ENCODE measurements at places on chromosomes 3 and 15.
A peak's percentile ranks its signal among the peaks of the same experiment; 100 is the strongest.

- no peak for DNase-seq
These were observed at the start of gene NR1I2 for GRCh38 chr3:119781330-119782198. TSS of gene NR1I2 (plus strand) at chr3:119782101.

GRCh38 chr3:194387276-194387675, 11.8 kb downstream of the GP5 start:
- no peak for DNase-seq

DNA sequence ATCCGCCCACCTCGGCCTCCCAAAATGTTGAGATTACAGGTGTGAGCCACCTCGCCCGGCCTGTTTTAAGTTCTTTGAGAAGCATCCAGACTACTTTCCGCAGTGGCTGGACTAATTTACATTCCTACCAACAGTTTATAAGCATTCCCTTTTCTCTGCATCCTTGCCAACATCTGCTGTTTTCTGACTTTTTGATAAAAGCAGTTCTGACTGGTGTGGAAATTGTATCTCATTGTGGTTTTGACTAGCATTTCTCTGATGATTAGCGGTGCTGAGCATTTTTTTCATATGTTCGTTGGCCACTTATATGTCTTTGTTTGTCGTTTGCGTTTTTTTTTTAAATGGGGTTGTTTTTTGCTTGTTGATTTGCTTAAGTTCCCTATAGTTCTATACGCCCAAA, 208.4 kb upstream of the DPPA4 start:
- no peak for DNase-seq

- DNase-seq, result no peak
These were observed 193.6 kb upstream of the IL12A start for GRCh38 chr3:159795042-159795441.

DNA sequence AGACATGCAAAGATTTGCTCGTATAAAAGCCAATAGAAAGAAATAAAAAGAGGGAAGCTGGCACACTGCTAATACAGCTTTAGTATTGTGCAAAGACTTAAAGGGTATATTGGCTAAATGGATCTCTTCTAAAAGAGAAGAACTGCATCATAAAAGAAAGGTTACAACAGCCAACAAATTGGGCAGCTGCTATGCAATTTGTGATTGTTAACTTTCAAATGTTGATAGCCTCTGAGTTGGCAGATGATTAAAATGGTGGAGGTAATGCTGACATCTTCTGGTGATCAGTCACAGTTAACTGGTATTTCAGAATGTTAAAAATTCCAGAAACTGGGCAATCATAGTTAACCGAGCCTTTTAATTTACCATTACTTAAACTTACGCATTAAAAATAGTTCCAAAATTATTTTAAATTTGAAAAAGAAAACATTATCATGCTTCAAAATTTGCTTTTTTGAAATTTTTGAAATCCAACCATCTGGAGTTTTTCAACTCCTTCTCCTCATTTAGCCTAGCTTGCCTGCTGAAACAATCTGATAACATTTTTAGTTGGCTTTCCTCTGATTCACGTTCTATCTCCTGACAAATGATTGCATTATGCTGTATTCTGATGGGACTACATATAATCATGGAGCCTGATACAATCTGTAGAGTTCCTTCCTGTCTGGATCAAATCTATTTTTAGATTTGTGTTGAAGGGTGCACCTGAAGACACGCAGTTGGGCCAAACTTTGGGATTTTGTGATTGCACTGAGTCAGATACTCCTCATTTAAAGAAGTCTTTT, 144.0 kb upstream of the PDZRN3 start:
- no peak for DNase-seq

DNA sequence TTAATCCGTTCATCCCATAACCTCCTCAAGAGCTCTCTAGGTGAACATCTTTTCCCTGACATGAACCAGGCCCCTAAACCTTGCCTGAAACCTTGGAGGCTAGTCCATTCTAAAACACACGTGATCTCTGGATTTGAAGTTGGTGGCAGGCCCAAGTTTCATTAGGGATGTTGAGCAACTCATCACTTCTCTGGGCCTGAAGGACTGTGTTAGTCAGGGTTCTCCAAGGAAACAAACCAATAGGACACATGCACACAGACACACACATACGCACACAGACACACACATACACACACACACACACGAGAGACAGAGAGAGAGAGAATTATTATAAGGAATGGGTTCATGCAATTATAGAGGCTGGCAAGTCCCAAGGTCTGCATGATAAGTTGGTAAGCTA, 31.9 kb downstream of the ACAN start:
- DNase-seq, result no peak

GRCh38 chr3:137792626-137793271, 28.6 kb downstream of the SOX14 start:
- DNase-seq, result no peak

GRCh38 chr3:160829486-160830009, 73.5 kb downstream of the PPM1L start:
- DNase-seq, result no peak

DNA sequence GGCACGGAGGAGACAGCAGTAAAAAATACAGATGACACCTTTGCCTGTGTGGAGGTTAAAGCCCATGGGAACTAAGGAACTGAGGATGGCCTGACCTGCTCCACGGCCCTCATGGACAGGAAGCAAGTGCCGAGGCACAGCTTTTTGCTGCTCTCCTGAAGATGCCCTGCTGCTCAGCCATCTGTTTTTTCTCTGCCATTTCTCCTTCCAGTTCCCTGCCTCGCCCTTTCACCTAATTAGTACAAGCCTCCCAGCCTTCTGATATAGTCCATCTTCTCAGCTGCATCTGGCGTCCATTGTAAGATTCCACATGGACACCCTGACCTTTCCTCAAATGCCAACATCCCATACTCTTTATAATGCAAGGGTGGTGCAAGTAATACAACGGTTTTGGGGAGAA, 11.8 kb upstream of the CXCR6 start:
- DNase-seq, result no peak

- no peak for DNase-seq
These were observed 33.2 kb upstream of the ZDHHC23 start for GRCh38 chr3:113914646-113915045.

- DNase-seq, result peak; percentile 20
These were observed 18.8 kb downstream of the ATG7 start for GRCh38 chr3:11290743-11291680.

GRCh38 chr3:186124592-186124991, 15.7 kb upstream of the ETV5 start:
- DNase-seq, result no peak

- no peak for DNase-seq
These were observed 46.7 kb downstream of the UBE3A start for GRCh38 chr15:25391971-25392721.

DNA sequence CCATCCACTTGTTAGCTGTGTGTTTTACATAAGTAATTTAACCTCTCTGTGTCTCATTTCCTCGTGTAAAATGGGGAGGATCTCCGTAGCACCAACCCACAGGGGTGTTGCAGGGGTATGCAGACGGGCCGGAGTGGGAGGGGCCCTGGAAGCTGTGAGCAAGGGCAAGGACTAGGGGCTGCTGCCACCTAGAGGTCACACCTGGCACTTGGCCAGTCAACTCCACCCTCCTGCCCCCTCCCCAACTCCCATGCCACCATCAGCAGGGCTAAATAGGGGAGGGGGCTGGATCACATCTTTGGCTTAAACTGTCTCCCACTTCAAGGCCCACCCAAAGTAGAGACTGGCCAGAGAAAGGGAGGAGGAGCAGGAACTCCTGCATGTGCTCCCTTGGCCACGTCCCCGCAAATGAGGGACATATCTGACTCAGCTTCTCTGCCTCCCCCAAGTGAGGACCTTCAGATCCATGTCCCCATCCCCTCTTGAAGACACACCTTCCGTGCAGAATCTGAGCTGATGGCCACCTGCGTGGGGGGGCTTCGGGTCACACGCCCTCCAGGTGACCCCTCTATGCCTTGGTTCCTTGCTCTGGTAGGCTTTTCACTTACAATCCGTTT, 2.6 kb downstream of the CCDC9B start:
- peak; percentile 84 for DNase-seq

- DNase-seq, result no peak
These were observed 84.6 kb downstream of the DGKG start for GRCh38 chr3:186277268-186277909.

DNA sequence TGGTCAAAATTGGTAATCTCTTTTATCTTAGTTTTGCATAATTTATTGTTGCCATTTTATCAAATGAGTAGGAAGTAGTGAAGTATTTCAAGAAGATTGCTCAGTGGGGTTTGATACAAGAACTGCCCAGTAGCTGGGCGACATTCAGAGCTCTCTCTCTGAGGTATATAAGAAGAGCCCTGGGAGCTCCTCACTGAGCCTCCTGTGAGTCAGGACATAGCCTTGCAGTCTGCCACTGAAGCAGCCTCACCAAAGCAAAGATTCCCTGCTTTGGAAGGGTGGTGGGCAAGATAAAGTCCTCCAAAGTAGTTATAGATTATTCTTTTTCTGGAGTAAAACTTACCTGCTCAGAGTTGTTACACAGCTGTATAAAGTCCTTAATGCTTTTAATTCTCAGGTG, 26.1 kb downstream of the SKIL start:
- no peak for DNase-seq

GRCh38 chr3:56839784-56840715, 38.3 kb upstream of the ARHGEF3 start:
- DNase-seq, result no peak

- DNase-seq, result no peak
These were observed 699.9 kb upstream of the ZNF385D start for GRCh38 chr3:22450786-22451400.

GRCh38 chr3:140501061-140501769, 176.6 kb upstream of the TRIM42 start:
- DNase-seq, result no peak

DNA sequence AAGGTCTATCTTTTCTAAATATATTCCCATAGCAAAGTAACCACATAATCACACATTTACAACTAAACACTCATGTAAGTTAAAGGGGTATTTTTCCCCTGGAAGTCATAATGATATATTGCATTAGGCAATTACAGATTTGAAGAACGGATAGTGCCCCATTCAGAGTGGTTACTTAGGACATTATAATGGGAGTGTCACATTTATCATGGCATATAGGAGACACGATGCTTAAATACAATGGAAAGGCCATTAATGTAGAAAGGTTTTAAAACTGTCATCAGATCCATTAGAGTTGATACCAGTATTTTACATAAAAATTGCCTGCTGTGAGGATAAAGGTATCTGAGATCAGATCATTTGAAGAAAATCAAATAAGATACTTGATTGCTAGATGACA, 582.0 kb upstream of the SEMA6D start:
- no peak for DNase-seq

DNA sequence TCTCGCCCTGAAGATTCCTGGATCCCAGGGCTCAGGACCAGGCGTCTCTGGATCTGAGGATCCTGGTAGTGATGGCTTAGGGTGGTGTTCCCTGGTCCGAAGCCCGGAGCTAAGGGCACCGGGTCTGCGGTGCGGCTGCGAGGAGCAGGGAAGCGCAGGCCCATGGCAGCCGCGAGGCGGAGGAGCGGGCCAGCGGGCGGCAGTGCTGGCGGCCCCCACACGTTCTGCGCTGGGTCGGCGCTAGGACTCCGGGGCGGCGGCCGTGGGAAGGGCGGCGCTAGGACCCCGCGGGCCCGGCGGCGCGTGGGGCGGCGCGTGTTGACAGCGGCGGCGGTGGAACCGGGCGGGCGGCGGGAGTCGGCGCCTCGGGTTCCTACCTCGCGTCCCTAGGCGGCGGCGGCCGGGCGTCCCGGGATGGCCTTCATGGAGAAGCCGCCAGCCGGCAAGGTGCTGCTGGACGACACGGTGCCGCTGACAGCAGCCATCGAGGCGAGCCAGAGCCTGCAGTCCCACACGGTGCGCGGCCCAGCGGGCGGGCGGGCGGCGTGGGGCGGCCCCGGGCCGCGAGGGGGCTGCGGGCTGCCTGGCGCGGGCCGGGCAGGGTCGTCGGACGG, at the start of gene PXK:
TSS of gene PXK (plus strand) at position 318 of the 614 bp plus-strand sequence. CDS start at position 415, 97 bp downstream.
- peak; percentile 79 for DNase-seq

- DNase-seq, result no peak
These were observed 67.1 kb downstream of the APBA2 start for GRCh38 chr15:28952666-28953491.

DNA sequence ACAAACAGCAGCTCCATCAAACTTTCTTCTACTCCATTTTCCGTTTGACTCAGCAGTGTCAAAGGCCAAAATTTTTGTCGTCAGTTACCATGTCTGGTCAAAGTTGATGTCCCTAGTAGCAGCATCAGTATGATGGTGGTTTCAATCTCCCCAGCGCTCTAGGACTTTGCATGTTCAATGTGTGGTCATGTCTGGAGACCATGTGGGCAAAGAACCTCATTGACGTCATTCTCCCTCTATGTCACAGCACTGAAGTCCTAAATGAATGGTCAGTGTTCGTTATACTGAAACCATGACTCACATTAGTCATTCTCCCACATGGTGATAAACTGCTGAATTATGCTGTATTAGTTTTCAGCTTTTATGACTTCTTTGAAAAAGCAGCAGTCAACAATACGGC, 23.2 kb downstream of the SHC4 start:
- peak; percentile 7 for DNase-seq

GRCh38 chr3:63343674-63344073, 65.6 kb downstream of the SYNPR start:
- DNase-seq, result peak; percentile 29
